ENCODE measurements at places on chromosomes 16 and 17. TPM values are rescaled to one million over a fixed set of nuclear protein-coding genes. Genes with fewer than 3 reads are reported as not detected.

GRCh38 chr17:63950940-63951907, 19.1 kb upstream of the CD79B start:
- DNase-seq, result no peak

DNA sequence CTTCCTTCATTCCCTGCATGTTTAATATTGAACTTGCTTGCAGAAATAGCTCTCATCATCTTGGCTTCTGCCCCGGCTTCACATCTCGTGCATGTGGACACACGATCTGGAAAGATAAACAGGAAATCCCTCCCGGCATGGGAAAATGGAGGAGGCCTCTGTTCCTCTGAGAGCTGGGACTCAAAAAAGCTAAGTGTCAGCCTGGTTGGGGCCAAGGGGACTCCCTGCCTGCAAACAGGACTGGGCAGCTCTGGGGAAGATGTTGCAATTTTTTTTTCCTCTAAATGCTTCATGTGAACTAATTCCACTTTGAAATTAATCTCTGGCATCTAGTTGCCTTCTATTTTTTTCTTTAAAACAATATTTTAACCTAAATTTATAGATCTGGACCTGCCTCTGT, 24.8 kb downstream of the ITPRIPL2 start:
- DNase-seq, result peak; percentile 53

The MMP28 gene
- 179 TPM for total RNA-seq

DNA sequence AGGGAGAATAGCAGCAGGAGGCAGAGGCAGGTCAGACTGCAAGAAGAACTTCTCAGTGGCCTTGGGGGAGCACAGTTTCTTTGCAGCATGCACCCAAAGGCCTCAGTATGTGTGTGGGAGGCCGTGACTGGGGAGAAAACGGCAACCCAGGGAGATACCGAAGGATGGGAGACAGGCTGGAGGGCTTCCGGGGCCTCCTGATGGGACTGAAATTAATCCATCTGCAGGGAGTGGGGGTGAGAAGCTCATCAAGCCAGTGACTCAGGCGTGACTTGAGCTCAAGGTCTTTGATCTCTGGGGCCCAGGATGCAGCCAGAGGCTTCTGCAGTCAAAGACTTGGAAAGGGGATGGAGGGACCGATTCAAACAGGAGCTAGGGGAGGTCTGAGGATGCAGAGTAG, 5.1 kb upstream of the C17orf113 start:
- DNase-seq, result peak; percentile 75

The PDE6G gene
- 1.0 TPM for total RNA-seq

GRCh38 chr16:85720302-85720637, 30.6 kb downstream of the C16orf74 start:
- DNase-seq, result no peak

DNA sequence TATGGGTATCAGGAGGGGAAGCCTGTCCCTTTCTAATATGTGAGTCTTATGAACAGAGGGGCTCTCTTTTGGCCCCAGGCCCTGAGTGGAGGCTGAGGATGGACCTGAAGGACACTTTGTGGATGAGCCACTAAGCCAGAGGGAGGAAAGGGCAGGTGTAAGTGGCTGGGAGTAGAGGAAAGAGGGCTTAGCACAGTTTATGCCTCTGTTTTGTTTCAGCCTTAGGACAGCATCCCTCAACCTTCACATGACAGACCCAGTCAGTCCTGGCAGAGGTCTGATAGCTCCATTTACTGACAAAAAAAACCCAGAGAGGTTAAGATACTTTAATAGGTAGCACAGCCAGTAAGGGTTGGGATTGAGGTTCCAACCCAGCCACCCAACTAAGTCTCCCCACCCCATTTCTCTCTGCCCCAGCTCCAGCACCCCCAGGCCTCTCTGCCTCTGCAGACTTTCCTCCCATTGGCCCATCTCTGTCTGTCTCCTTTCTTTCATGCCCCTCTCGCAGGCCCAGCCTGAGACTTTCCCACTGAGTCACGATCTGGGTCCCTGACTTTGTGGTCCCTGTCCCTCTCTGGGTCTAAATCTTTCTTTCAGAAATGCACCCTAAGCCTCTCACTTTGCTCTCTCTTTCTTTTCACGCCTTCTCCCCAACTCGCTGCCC, 4.7 kb upstream of the TBX21 start:
- no peak for DNase-seq

- DNase-seq, result no peak
Observed at GRCh38 chr17:9044772-9045463, 23.6 kb downstream of the NTN1 start.

DNA sequence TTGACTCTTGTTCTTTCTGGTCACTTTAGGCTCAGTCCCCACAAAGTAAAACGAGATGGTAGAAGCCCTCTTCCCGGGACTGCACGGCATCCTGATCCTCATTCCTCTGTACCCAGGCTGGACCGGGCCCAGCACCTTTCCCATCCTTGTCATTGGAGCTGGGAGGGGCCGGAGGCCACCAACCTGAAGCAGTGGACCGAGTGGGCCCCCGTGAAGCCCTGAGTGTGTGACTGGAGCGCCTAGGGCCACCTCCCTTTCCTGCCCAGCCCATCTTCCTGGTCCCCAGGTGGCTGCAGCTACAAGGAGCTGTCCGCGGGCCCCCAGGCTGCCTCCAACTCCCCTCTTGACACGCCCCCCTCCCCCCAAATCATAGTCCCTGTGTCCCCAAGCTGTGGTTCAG, 17.1 kb upstream of the CD300A start:
- no peak for DNase-seq

GRCh38 chr16:77043076-77043475, 147.9 kb upstream of the MON1B start:
- no peak for DNase-seq

The SLC35G6 gene
- total RNA-seq, result 1.8 TPM

The SLC5A11 gene
- total RNA-seq, result 0.39 TPM

DNA sequence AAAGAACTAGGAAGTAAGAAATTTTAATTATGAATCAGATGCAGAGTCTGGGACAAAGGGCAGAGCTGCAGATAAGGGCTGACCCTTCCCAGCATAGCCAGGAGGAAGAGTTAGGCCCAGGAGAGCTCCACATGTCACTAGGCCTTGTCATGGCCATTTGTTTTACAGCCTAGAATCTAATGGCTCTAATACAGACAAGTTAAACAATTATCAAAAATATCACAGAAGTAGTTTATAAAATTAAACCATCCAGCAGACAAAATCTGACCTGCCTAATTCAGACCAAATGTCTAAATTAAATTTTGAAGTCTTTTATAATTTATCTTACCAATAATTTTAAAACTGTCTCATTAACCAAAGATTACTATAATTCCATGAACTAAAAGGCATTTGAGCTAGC, 1369.5 kb downstream of the CDH11 start:
- DNase-seq, result no peak

DNA sequence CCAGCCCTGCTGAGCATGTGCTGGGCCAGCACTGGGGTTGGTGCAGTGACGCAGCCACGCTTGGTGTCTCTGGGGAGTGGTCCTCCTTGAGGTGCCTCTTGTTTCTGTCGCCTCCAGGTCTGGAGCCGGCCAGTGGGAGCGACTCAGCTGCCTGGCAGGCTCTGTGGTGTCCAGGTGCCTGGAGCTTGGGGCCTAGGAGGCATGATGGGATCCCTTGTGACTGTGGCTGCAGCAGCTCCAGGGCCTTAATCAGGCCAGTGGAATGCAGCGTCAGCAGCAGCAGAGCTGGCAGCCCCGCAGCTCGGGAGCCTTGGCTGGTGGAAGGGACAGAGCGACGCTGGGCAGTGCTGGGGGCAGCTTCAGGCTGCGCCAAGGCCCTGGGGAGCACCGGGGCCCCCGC, 74.7 kb upstream of the CIBAR2 start:
- peak; percentile 84 for DNase-seq

- DNase-seq, result peak; percentile 20
Observed at GRCh38 chr17:74805591-74805991, 29.4 kb upstream of the NAT9 start.

The TBC1D3H gene
- not detected for total RNA-seq

DNA sequence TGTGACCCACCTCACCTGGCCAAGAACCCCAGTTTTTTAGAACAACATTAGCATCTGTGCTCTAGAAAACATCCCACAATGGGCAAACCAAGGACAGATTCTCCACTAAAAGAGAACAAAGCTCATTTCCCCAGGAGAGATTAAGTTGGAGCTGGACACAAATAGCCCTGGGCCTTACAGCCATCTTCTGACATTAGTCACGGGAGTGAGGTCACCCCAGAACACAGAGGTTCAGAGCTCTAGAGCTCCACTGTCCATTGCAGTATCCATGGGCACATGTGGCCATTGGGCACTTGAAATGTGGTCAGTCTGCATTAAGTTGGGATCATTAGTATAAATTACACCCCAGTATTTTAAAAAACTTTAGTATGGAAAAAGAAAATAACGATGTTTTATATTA, 47.6 kb upstream of the RBBP6 start:
- DNase-seq, result no peak

Measured in testis (tissue), 5 donors.